ENCODE measurements at places on chromosomes 1 and 21.

DNA sequence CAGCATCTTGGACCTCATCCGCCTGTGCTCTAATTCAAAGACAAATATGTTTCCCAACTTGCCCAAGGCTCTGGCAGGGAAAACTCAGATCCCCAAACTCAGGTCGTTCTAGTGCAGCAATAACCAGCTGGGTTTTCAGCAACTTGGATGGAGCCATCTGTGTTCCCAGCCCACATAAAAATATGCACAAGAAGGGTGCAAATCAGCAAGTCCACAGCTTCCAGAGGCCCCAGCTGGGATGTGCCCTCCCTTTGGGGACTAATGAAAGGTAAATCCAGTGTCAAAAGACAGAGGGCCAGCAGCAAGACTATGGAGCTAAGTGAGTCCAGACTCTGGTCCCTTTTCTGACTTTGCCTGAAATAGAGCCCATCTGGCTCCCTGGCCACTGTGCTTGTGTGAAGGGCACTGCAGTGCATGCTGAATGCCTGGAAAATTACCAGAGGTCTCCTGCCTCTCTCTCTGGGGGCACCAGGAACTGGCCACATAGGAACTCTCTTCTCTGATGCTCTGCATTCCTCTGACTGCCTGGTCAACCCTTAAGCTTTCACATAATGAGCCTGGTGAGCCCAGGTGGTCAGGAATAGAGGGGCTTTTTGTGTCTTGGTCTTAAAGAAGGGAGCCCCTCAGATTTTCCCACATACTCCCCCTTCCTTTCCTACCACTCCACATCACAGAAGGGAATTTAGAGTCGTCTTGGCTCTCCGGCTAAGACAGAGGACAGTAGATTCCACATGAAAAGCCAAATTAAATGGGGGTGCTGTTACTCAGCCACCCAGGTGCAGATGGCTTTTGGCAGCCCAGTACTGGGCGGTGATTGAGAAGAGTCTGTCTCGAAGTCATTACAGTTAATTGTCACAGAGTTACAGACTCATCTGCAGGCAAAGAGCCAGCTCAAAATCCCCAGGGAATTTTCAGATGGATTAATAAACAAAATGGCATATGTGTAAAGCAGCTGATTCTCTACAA lies 88.1 kb upstream of the C1orf21 start:
- DNase-seq: no peak

DNA sequence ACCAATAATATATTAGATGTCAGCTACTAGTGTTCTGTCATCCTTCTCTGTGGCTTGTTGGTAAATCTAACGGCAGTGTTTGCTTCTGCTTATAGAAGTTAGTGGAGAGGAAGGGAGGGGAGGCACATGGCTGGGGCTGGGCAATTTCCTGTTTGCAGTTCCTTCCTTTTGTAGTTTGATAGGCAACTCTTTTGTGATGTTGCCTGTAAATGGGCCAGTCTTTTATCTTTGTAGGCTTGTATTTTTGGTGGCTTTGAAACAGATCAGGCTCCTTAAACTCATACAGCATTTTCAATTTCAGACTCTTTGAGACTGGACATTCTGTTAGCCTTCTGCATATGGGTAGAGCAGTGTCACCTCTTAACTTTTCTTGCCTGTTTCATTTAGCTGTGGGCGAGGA lies 48.1 kb downstream of the CDC14A start:
- no peak for DNase-seq

DNA sequence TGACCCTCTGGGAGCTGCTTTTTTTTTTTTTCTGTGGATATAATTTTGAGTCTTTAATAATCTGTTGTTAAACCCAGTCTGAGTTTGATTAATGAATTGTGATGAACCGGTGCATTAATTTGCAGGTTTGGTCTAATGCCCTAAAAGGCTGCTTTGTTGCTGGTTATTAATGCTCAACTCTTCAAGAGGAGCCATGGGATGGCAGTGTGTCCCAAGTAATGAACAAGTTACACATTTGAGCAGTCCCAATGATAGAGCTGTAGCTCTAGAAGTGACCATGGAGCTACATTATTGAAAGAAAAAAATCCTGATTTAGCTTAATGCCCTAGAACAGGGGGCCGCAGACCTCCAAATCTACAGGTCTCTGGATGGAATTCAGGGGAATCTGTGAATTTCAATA lies 53.1 kb downstream of the RWDD3 start:
- no peak for DNase-seq

GRCh38 chr1:201062511-201063091 lies 39.1 kb upstream of the KIF21B start:
- DNase-seq: no peak

DNA sequence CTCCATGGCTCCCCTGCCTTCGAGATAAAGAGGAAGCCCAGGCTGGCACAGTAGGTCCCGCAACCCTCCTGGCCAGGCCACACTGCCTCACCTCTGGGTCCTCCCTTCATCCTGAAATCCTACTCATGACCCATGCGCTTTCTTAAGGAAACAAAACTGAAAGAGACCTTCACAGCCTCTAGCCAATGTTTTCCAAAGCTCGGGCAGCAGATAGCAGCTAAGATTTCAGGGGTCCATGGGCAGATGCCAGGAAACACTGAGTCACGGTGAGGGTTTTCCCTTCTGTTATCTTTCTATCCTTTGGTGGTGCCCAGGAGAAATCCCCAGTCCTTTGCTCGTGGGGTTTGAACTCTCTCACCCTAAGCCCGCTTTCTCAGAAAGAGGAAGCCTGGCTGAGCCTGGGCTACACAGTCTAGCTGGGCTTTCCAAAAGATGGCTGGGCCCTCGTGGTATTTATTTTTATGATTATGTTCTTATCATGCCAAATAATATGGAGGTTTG lies 26.6 kb downstream of the TTC39A start:
- no peak for DNase-seq

DNA sequence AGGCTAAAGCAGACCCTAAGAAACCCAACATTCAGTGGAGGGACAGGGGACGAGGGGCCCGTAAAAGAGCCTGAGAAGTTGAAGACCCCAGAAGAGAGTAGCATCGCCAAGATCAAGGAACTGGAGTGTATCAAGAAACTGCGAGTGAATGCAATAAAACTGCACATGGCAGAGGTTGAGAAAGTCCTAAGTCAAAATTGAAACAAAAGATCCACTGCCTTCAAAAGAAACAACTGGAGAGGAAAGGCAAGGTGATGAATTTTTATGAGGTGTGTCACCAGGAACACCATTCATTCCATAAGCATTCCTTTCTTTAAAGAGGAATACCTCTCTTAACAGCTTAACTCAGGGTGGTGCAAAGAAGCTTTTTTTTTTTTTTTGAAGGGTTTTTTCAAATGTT lies 38.3 kb upstream of the ADORA3 start:
- DNase-seq: no peak

DNA sequence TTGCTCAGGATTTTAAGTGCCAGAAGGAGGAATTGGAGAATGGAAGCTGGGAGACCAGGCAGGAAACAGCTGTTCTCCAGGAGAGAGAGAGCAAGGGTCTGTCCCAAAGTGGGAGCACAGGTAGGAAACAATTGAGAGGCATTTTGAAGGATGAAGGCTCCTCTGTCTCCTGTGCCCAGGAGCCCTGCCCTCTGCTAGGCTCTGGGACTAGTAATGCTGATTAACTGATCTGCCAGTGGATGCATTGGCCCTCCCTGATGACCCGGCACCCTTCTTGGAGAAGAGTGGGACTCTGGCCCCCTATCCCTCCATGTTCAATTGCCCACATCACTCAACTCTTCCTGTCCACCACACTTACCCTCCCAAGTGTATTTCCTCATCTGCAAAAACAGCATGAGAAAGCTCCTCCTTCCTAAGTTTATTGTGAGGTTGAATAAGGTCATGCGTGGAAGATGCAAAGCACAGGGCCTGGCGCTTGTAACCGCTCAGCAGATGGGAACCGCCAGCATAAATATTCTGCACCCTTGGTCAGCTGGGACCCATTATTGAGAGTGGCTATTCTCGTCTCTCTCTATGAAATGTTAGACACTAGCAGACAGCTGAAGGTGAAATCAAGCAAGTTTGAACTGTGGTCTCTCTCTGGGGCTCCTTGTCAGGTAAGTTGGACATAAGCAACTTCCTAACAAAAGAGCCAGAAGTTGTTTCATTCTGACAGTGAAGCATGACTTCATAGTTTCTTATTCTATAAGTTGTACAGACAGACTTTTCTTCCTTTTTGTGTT lies 63.0 kb upstream of the ANGPTL1 start:
- DNase-seq: no peak

- no peak for DNase-seq
These were observed 128.7 kb downstream of the PHTF1 start for GRCh38 chr1:113630340-113631327.

- DNase-seq: no peak
These were observed 91.7 kb downstream of the JAK1 start for GRCh38 chr1:64874666-64875065.

GRCh38 chr1:240362826-240363225 lies 249.1 kb downstream of the GREM2 start:
- DNase-seq: no peak

DNA sequence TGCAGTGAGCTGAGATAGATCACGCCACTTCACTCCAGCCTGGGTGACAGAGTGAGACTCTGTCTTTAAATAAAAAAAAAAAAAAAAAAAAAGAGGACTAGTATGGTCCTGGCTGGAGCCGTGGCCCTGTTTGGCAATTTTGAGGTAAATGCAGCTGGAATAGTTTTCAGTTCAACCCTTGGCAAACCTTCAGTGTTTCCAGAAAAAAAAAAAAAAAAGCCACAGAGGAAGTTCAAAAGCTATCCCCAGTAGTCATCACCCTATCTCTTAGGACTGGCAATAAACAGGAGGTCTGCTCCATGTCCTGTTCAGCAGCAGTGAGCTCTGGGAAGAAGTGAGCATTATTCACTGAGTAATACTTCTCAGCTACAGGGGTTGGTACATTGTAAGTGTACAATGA lies 56.8 kb upstream of the ERRFI1 start:
- no peak for DNase-seq

Measured in activated CD8-positive, alpha-beta memory T cell treated with anti-CD3 and anti-CD28 coated beads for 24 hours (primary cell).